ENCODE measurements at places on chromosomes 6 and 20.

GRCh38 chr6:51049983-51050877, 231.6 kb downstream of the TFAP2B start:
- DNase-seq: no peak

- peak; percentile 92 for DNase-seq
These were observed 5.0 kb upstream of the GDF5 start for GRCh38 chr20:35443003-35443402.

GRCh38 chr6:2793534-2794151, 28.4 kb downstream of the WRNIP1 start:
- DNase-seq: no peak

- no peak for DNase-seq
These were observed 6.7 kb downstream of the SRXN1 start for GRCh38 chr20:646107-646867.

- peak; percentile 90 for DNase-seq
These were observed 202.5 kb upstream of the ASCC3 start for GRCh38 chr6:101083533-101084175.
